ENCODE measurements at places on chromosomes 6 and 20.

GRCh38 chr6:80129485-80129884 is 23.0 kb downstream of the BCKDHB start:
- no peak for DNase-seq

- DNase-seq = no peak
Measured at GRCh38 chr6:56172144-56172543, 75.2 kb downstream of the COL21A1 start.

DNA sequence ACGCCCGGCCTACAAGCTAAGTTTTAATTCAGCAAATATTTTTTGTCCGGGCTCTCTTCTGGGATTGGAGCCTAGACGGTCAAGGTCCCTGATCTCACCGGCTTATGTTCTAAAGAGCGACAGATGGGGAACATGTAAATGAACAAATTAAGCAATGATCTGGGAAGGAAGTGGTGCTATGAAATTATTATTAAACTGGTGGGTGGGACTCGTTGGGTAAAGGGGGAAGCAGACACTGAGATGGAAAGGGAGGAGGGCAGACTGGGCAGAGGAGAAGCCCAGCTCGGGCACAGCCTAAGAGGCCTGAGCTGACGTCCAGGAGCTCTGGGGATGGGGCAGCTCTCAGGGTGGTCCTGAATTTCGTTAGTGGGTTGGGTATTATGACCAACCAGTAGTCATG is 81.8 kb upstream of the AGPAT4 start:
- no peak for DNase-seq

GRCh38 chr20:11844691-11845090 is 73.0 kb upstream of the BTBD3 start:
- DNase-seq = no peak

DNA sequence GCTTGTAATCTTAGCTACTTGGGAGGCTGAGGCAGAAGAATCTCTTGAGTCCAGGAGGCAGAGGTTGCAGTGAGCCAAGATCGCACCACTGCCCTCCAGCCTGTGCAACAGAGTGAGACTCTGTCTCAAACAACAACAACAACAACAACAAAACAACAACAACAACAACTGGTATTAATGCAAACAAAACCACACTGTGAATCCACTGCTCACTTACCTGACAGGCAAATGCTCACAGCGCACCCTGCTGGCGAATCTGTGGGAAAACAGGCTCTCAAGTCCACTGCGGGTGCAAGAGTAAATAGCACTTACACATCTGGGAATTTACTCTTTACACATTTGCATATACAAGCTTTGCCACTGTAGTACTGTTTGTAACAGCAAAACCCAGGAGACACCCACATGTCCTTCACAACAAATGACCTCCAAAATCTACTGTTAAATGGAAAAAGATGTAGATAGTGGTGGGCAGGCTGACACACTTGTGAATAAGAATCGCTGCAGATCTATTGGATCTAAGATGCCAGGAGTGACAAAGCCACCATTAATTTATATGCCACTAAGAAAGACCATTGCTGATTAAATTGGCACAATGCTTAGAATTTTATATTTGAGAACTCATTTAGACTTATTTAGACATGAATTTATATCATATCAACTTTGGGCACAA is 29.3 kb downstream of the NSFL1C start:
- peak; percentile 57 for DNase-seq

DNA sequence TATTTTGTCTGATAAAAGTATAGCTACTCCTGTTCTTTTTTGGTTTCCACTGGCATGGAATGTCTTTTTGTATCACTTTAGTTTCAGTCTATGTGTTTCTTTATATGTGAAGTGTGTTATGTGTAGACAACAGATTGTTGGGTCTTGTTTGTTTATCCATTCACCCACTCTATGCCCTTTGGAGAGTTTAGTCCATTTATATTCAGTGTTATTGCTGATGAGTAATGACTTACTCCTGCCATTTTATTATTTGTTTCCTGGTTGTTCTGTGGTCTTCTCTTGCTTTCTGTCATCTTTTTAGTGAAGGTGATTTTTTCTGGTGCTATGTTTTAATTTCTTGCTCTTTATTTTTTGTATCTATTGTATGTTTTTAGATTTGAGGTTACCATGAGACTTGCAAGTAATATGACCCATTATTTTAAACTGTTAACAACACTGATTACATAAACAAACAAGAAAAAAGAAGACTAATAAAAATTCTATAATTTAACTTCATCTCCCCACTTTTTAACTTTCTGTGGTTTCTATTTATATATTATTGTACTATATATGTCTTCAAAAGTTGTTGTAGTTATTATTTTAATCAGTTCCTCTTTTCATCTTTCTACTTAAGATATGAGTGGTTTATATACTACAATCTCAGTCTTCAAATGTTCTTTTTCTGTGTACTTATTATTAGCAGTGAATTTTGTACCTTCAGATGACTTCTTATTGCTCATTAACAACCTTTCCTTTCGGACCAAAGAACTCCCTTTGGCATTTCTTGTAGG is 323.4 kb downstream of the BTBD9 start:
- DNase-seq = no peak

DNA sequence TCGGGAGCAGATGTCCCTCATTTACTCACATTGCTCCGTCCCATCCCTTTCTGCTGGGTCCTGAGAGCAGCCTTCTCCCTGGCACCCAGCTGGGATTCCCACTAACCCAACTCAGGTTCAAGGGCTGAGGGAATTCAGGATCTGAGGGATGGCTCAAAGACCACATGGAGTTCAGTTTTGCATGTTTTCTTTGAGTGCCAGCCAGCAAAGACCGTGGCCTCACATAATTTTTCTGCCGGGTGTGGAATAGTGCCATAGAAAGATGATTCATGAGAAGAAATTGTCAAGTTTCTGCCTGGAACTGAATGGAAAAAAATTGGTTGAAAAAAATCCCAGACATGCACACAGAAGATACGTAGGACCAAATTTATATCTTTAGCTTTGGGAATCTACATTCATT is 168.6 kb downstream of the CD83 start:
- DNase-seq = peak; percentile 98

DNA sequence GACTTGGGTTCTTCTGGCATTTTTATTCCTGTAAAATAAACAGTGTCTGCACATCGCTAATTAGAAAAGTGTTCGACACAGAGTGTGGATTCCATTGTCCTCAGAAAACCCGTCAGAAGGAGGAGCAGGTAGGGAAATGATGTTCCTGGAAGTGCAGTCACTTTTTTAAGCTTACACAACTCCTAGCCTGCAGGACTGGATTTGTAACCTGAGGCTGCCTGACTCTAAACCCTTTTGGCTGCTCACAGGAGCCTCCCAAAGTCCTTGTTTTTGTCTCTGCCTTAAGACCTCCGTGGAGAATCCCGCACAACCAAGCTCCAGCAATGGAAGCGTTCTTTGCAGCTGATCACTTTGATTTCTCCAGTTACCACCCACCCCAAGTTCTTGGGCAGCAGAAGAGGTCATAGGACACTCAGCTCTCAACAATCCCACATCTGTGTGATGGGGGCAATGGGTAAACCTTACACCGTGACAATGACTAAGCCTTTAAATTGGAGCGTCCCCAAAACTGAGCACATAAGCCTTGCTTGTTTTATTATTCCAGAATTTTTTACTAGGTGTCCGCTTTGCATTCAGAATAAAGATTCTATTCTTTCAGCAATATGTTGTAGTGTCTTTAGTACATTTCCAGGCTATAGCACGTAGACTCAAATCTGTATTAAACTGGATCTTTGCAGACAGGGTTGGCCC is 227.9 kb downstream of the TBXT start:
- no peak for DNase-seq

DNA sequence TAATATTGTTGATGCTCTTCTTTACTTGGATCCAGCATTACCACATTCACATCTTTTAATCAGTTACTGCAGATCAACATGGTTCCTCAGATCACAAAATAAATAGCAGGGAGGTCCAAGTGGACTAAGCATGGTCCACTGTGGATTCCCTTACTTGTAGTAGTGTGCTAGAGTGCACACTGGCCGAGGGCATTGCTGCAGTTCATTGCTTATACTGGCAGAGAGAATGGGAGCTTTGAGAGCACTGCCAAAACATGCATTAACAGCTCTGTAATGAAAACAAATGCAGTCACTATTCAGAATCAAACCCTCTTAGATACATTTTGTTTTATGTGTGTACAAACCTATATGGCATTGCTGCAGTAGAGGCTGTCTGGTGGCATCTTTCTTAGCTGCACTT is 471.5 kb downstream of the CD109 start:
- DNase-seq = peak; percentile 4

GRCh38 chr20:20827992-20828597 is 115.7 kb upstream of the RALGAPA2 start:
- DNase-seq = no peak

DNA sequence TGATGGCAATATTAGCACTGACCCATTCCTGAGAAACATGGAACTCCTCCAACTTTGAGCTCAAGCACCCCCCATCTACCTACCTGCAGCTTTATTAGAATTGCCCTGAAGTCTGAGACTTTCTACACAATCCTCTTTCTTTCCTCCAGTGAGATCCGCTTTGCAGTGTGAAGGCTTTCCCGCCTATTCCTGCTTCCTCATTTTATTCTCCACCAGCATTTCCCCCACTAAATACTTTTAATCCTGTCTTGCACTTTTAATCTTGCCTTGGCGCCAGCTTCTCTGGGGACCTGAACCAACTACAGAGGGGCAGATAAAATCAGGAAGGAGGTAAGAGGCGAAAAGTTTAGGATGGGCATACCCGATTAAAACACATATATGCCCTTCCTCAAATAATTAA is 178.1 kb upstream of the PRDM1 start:
- no peak for DNase-seq

GRCh38 chr20:43408848-43409576 is 48.7 kb upstream of the SRSF6 start:
- peak; percentile 47 for DNase-seq

- DNase-seq = peak; percentile 95
Measured at GRCh38 chr6:138593124-138593877, 94.0 kb upstream of the NHSL1 start.

- peak; percentile 49 for DNase-seq
Measured at GRCh38 chr6:137283940-137284810, 65.0 kb upstream of the IFNGR1 start.

- no peak for DNase-seq
Measured at GRCh38 chr20:50874111-50874757, 57.0 kb downstream of the ADNP start.

DNA sequence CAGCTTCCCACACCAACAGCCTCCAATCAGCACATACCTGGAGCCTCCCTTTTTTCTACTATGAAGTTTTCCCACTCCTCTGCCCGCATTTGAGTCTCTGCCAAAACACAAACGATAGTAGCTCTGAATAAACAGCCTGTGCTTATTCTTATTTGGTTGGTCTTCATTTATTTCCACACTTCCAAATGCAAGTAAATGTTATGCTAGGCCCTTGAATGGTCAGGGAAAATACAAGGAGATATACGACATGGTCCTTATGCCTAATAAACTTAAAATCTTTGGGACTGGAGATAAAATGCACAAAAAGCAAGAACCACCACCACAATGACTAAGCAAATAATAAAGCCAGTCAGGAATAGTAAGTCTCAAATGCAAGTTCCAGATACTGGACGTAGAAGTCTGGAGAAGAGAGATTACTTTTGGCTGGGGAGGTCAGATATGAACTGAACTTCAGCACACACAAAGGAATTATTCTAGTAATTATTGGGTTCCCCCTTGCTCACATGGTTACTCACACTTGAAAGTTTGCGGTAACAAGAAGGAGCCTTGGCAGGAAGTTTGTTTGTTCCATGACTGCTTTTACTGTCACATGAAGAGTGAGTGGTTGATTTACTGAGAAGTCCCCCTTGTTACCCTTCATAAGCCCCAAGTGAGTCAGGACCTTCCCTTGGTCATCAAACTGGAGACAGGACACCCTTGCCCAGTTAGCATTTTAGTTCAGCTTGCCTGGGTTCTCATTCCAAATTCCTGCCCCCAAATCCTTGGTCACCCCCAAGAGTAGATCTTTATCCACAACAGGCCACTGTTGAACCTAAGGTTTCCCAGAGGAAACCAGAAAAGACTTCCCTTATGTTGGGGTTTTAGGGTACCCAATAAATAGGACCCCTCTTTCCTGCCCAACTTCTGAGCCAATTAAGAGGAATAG is 511.2 kb upstream of the JARID2 start:
- DNase-seq = peak; percentile 76

GRCh38 chr6:161598896-161599295 is 325.0 kb upstream of the AGPAT4 start:
- no peak for DNase-seq

DNA sequence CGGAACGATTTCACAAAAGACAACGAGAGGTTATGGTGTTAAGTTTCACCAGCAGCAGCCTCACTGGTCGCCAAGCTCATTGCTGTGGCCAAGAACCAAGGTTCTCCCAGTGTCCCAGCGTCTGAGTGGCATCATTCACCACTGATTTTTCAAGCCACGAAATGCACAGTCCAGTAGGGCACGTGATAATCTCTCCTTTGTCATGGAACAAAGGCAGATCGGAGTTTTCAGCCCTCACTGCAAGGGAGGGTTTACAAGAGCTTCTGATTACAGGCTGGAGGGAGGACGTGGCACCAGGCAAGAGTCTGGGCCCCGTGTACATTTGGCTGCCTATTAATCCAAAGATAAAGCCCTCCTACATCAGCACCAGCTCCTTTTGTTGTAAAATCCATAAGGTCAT is 2.0 kb downstream of the CD24 start:
- DNase-seq = no peak

DNA sequence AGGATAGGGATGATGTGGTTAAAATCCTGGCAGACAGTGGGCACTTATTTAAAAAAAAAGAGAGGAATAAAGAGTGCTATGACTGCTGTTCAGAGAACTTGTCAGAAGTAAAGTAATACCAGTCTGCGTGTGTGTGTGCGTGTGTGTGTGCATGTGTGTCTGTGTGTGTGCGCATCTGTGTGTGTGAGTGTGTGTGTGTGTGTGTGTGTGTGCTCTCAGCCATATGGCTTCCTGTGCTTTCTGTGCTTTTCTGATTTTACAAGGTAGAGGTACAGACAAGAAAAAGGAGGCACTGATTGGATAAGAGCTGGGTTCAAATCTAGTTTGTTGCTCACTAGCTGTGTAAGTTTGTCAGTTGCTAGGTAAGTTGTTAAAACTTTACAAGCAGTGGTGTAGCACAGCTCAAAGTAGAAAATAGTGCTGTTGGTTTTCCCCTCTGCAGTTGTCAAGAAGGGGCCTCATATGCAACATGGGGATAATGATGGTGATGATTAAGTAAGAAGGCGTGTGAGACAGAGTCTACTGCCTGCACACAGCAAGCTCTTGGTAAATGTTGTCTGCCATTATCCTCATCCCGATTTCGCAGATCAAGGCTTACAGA is 155.3 kb upstream of the ZNF217 start:
- no peak for DNase-seq

- DNase-seq = peak; percentile 84
Measured at GRCh38 chr6:126307849-126308248, 32.1 kb upstream of the CENPW start.

Data from fibroblast of skin of back (primary cell).